Adrenal gland (tissue), 19 donors: ENCODE measurements at places on chromosomes 3 and 15. TPM values are rescaled to one million over a fixed set of nuclear protein-coding genes. Genes with fewer than 3 reads are reported as not detected.
A peak's percentile ranks its signal among the peaks of the same experiment; 100 is the strongest.

Gene RTP1
- total RNA-seq = not detected

- H3K27ac ChIP-seq = no peak overlapping the region
- no peaks in the 10 kb centered on the region for H3K4me1 ChIP-seq
- H3K4me3 ChIP-seq = no peak overlapping the region
- no peaks in the 10 kb centered on the region for H3K27me3 ChIP-seq
Measured at GRCh38 chr15:25989327-25989726, 126.2 kb upstream of the ATP10A start.

- H3K27ac ChIP-seq = no peak overlapping the region
- no peaks in the 10 kb centered on the region for H3K36me3 ChIP-seq
- H3K27me3 ChIP-seq = no peaks in the 10 kb centered on the region
- DNase-seq = no peak
Measured at GRCh38 chr15:59501597-59501996, 63.6 kb downstream of the FAM81A start.

DNA sequence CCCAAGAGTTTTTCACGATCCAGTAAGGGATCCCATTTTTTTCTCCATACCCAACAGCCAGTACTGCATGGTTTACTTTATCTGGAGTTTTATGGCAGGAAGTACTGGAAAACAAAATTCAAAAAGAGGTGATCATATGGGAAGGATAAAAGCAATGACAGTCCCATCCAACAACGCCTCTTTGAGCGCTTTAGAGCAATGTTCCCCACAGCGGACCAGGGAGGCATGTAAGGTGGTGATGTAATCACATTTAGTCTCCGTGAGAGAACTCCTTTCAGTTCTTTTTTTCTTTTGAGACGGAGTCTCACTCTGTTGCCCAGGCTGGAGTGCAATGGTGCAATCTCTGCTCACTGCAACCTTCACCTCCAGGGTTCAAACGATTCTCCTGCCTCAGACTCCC, 21.8 kb downstream of the CTSH start:
- H3K4me3 ChIP-seq = no peak overlapping the region
- no peaks in the 10 kb centered on the region for H3K36me3 ChIP-seq
- no peak for DNase-seq
- no peak overlapping the region for H3K27ac ChIP-seq

Gene RPL29
- total RNA-seq = 1,808 TPM

DNA sequence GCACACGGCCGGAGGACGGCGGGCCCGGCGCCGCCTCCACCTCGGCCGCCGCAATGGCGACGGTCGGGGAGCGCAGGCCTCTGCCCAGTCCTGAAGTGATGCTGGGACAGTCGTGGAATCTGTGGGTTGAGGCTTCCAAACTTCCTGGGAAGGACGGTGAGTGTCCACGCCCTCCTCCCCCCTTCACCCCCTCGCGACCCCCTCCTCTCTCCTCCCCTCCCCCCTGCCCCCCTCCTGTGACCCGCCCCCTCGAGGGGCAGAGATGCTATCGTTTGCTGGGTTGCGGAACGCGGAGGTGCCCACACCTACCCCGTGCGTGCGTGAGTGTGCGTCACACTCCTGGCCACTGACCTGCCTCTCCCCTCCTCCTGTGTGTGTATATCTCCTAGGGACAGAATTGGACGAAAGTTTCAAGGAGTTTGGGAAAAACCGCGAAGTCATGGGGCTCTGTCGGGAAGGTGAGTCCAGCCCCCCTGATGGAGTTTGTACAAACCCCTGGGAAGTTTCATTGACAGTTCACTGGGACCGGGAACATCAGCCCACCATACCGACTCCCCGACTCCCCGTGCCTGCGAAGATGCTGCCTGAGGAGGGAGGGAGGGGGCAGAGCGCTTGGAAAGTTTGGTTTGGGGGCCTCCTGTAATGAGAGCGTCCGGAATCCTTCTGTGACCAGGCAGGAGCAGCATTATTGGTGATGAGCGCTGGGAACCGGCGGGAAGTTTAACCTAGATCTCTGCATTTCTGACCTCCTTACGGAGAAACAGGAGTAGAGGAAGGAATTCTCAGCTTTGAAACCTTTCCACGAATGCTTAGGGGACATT, 795 bp upstream of the SCAANT1 start:
- peak overlapping the region; percentile 99 for H3K27ac ChIP-seq
- no peak overlapping the region for H3K4me3 ChIP-seq
- peaks cover 34% of the 10 kb centered on the region for H3K4me1 ChIP-seq

GRCh38 chr15:90219421-90220141, 14.2 kb downstream of the CIB1 start:
- H3K27ac ChIP-seq = no peak overlapping the region
- DNase-seq = no peak
- H3K27me3 ChIP-seq = no peaks in the 10 kb centered on the region
- peaks cover 9% of the 10 kb centered on the region for H3K4me1 ChIP-seq
- H3K36me3 ChIP-seq = peaks cover 50% of the 10 kb centered on the region

Gene ADAMTS9
- total RNA-seq = 34.1 TPM

DNA sequence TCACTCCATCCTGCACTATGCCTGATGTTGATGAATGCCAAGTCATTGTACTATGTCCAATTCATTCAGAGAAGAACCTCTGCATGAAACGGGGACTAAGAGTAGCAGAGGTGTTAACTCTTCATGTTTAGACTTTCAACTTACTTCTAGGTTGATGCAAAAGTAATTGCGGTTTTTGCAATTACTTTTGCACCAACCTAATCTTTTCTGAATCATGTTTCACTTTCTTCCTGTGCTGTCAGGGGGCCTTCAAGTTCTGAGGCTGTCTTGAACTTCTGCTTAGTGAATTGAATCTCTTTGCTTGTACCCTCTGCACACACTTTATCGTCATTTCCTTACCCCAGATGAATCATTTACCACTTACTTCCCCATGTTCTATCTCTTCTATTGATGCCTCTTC, 636.2 kb downstream of the NAALADL2 start:
- no peaks in the 10 kb centered on the region for H3K4me1 ChIP-seq
- no peaks in the 10 kb centered on the region for H3K36me3 ChIP-seq
- no peak overlapping the region for H3K4me3 ChIP-seq
